Astrocyte (in vitro differentiated cells and primary cell): ENCODE measurements at places on chromosomes 2 and 18. TPM values are rescaled to one million over a fixed set of nuclear protein-coding genes. Genes with fewer than 3 reads are reported as not detected.

DNA sequence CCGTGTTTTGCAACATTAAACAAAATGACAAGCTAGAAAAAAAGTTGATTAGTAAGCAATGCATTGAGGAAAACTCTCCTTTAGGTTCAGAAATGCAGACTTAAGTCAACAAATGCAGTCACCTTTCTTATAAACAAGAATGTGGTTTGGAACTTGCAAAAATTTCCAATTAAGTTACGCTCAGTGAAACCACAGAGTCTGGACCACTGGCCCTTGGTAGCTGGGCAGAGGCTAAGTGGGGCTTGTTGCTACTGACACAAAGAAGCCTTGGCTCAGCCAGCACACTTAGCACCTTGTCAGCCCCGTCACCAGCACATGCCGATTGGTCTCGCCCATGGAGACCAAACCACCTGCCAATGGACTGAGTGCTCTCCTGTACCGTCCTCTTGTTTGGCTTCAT, 53.0 kb downstream of the SMIM21 start:
- peak; percentile 3 for DNase-seq

DNA sequence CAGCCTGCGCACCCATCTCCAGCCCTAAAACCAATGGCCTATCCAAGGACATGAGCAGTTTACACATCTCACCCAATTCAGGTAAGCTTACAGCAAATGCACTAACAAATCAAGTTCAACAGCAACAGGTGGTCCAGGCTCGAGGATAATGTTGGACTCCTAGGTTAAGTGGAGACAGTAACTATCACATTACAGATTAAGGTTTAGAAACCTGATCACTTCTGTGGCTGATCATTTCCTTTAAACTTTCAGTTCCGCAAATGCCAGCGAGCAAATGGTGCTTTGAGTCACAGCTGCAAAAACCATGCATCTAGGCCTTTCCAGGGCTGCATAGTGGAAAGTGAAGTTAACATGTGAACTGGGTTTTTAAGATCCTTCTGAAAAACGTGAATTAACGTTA, 259.4 kb downstream of the GBX2 start:
- DNase-seq: no peak

- DNase-seq: no peak
Observed at GRCh38 chr2:126359494-126359893, 296.5 kb upstream of the GYPC start.

Gene ARHGEF33
- 0.10 and 0.30 TPM in 2 replicates for total RNA-seq

Gene KRTCAP3
- 1.4 and 1.9 TPM in 2 replicates for total RNA-seq
